Fibroblast of lung (primary cell): ENCODE measurements at places on chromosomes 1 and 21. TPM values are rescaled to one million over a fixed set of nuclear protein-coding genes. Genes with fewer than 3 reads are reported as not detected.

DNA sequence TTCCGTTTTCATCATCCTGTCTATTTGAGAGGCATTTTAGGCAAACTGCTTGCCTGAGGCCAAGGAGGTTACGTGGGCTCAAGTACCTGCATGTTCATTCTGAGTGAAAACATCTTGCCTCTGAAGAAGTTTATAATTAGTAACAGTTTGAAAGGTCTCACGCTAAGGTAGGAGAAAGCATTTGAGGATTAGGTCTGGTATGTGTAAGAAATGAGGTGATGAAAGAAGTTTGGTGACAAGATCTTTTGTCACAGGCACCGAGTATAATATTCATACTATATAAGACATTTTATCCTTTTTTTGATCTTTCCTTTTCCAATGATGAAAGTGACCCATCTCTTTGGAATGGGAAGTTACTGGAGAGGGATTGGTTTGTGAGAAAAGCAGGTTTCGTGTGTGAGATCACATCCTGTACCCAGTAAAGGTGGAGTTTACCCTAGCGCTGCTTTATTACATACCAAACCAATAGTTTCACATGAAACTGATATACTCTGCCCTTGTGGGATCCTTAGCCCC, 98.7 kb upstream of the PDC start:
- DNase-seq = peak; percentile 35

- no peak for DNase-seq
These were observed 26.8 kb downstream of the TP73 start for GRCh38 chr1:3679098-3679555.

DNA sequence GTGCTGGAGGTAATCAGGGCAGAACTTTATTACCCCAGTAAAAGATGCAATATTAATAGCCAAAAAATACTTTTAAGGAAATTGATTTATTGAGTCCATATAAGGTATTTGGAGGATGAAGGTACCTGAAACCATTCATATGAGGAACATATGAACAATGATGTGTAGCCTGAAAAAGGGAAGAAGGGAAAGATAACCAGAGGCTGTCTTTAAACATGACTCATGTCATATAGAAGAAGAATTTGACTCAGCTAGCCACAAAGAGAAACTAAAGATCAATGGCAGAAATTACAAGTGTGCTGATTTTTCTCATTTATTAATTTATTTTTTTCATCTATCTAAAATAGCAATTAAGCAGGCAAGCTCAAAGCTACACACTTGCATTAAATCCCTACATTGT, 136.2 kb upstream of the DUSP10 start:
- peak; percentile 29 for DNase-seq

DNA sequence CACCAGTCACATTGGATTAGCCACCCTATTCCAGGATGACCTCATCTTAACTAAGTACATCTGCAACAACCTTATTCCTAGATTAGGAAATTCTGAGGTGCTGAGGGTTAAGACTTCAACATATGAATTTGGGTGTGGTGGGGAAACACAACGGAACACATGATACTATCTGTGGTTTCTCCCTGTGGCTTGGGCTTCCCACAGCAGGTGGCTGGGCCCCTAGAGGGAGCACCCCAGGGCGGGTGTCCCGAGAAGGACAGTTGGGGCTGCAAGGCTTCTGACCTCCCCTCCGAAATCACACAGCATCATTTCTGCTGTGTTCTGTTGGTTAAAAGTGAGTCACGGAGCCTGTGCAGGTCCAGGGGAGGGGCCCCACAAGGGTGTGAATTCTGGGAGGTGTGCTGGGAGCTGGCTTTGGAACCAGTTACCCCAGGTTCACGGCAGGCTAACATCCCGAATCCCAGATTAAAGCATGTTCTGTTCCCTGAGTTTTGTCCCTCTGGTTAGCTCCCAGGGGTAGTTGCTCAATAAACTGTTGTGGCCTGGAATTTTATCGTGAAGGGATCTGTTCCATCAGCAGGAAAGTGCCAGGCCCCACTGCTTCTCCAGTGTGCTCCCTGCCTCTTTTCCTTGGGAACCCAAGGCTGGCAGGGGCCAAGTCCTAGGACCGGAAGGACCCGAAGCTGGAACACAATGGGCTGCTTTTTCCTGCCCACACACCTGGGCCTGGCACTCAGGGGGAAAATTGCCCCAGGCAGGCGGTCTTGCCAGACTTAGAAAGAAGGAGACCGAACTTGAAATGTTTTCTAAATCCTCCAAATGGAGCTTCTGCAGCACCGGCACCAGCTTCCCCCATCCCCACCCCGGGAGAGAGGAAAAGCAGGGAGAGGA, 154.0 kb upstream of the WNT4 start:
- DNase-seq = no peak

DNA sequence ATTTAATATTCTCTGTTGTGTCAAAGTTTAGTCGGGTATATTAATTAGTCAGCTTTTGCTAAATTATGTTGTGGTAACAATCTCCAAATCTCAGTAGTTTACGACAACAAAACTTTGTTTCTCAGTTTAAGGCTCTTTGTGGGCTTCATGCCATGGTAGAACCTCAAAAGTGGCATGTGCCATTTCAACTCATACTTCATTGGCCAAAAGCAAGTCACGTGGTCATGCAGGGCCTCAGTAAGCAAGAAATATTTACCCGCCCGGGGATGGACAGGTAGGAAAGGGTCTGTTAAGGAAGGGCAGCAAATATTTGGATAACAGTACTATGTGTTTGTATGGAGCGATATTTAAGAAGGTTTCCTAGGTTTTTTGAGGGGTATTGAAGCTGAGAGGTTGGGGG, 38.6 kb downstream of the ITSN1 start:
- DNase-seq = no peak

- no peak for DNase-seq
These were observed 119.6 kb downstream of the IER5 start for GRCh38 chr1:181208083-181208482.

- DNase-seq = no peak
These were observed 8.2 kb downstream of the SSX2IP start for GRCh38 chr1:84682047-84682446.

DNA sequence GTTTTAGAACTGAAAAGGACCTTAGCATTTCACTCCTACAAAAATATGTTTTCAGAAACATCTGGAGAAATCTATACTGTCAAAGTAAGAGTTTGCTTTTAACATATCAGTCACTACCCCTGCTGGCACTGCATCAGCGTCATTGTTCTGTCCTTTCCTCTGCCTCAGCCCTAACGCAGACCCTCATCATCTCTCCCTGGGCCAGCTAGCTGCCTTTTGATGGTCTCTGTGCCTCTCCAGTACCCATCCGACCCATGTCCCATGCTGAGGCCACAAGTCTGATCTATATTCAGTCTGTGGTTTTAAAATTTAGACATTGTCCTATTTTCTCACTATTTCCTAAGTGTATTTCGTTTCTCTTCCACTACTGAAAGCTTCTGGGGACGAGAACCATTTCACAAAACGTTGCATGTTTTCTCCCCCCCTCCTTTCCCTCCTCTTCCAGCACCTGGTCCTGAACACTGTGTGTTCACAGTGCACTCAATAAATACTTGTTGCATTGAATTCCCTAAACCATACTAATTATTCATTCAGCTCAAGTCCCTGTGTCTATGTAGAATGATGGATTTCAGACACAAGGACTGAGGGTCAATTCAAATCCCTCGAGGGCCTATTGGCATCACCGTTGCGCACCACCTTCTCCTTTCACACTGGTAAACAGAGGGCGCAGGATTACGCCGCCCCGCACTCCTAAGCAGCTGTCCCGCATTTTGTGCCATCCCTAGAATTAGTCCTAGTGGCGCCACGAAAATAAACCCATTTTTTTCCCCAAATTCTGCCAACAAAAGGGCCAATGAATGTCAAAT, 53.4 kb downstream of the CD2 start:
- no peak for DNase-seq

DNA sequence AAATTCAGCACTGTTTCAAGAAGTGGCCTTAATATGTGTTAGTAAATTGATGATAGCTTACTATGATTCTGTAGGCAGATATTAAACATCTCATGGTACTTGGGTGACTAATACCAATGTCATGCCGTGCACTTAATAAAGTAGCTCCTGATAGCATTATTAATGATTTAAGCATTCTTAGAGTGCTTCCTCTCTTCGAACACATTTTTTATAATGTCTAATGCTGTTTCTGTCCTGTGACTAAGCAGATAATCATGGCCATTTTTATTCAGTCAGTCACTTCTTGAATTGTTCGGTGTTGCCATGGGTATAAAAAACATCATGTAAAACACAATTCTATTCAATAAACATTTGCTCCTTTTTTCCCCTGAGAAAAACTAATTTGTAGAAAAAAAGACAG, 804.6 kb upstream of the ADGRL4 start:
- DNase-seq = peak; percentile 94

GRCh38 chr1:52677076-52677806, 20.9 kb downstream of the COA7 start:
- no peak for DNase-seq

LYPD8 gene
- total RNA-seq = 0.17 TPM in 1 of 2 replicates, not detected in the other
